NCI-H2081 treated with DMSO at 0.1 percent for 48 hours (cell line): ENCODE measurements at places on chromosomes 2 and 18.

- DNase-seq = no peak
Observed at GRCh38 chr2:160028431-160029269, 33.8 kb downstream of the PLA2R1 start.

- no peak for DNase-seq
Observed at GRCh38 chr18:76463872-76464271, 31.2 kb downstream of the ZNF516 start.

DNA sequence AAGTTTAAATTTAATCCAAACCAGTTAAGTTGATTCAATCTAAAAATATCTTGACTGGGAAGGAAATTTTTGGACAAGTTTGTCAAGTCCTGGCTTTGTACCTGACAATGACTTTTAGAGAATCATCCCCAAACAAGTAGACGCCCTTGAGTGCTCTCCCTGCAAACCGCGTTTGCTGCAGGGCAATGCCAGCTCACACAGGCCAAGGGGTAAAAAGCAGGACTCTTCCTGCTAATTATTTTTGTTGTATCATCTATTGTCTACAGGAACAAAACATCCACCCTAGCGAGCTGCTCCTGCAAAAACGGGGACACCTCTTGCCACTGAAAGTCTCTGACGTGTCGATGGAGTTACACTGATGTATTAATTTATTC, 10.9 kb downstream of the ID2 start:
- DNase-seq = no peak

GRCh38 chr2:41774011-41774605, 273.7 kb upstream of the PKDCC start:
- no peak for DNase-seq

GRCh38 chr2:40592218-40592617, 140.3 kb upstream of the SLC8A1 start:
- DNase-seq = no peak

- no peak for DNase-seq
Observed at GRCh38 chr2:116674188-116674587, 1140.3 kb upstream of the DDX18 start.

- DNase-seq = no peak
Observed at GRCh38 chr2:54895730-54896129, 154.5 kb downstream of the RTN4 start.
